Stimulated activated CD4-positive, alpha-beta T cell treated with anti-CD3 and anti-CD28 coated beads, Interleukin-4, amount 100 ng/mL, for 48 hours (primary cell): ENCODE measurements at places on chromosomes 12 and 14.

GRCh38 chr14:54502602-54503001, 7.1 kb upstream of the CGRRF1 start:
- no peak for DNase-seq

DNA sequence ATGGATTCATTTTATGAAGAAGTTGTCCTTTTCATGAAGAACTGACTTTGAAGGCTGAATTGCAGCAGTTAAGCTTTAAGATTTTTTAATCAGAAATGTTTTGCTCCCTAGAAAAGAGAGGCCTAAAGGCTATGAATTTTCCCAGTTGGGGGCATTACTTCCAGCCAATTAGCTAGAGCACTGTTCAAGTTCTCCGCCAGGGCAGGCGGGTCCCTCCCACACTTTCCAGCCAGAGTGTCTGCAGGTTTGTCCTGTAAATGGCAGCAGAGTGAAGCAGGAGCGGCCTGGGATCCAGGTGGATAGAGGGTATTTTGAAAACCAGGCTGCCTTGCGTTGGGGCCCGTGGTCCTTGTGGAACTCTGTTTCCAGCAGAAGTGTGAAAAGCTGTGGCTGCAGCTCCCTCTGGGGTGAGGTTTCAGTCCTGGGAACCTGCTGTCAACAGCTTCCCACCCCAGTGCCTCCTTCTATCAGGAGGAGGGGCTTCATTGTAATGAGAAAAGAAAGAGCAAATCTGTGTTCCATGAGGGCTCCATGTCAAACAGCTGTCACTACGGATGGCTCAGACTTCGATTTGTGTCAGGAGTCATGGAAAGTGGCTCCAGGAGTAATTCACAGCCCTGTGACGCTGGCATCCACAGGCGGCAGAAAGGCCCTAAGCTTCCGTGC, 210.7 kb upstream of the TMEM132C start:
- no peak for DNase-seq

- no peak for DNase-seq
These were observed 37.5 kb downstream of the ERH start for GRCh38 chr14:69360438-69361108.

- no peak for DNase-seq
These were observed 23.8 kb upstream of the STK38L start for GRCh38 chr12:27220055-27220987.

DNA sequence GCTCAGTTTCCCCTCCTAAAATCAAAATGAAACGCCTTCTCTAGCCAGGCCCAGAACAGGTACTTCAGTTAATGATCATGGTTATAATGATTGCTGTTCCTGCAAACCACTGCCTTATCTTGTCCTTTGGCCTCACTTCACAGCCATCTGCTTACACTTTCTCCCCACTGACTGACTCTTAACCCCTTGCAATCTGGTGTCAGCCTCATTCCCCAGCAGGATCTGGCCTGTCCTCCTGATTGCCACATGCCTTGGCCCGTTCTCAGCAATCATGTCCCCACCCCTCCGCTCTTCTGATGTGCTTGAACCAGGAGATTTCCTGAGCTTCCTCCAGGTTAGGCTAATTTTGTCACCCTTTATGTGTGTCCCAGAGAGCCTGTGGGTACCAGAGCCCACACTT, 64.5 kb downstream of the KCNA1 start:
- DNase-seq: no peak

DNA sequence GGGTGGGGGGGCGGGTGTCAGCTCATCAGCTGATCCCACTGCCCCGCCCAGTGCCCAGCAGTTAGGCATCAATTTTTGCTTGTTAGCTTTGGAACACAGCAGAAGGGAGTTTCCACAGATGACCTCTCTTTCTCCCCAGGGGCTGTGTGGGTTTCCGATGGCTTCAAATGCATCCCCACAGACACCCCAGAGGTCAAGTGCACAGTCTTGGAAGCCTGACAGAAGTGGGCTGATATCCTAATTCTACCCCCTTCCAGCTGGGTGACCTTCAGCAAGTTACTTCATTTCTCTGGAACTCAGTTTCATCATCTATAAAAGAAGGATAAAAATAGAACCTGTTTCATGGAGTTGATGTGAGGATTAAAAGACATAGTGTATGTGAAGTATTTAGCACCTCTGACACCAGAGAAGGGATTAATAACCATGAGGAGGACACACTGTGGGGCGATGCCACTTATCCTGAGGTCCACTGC, 22.0 kb downstream of the TTC9 start:
- DNase-seq: no peak
